H1 (cell line): ENCODE measurements at places on chromosomes 4 and X. TPM values are rescaled to one million over a fixed set of nuclear protein-coding genes. Genes with fewer than 3 reads are reported as not detected.
A peak's percentile ranks its signal among the peaks of the same experiment; 100 is the strongest.

Gene FGG
- not detected in 2 replicates for total RNA-seq

Gene MND1
- 26.2 and 27.4 TPM in 2 replicates for total RNA-seq

Gene WNK3
- 37.1 and 37.5 TPM in 2 replicates for total RNA-seq

Gene GAB1
- total RNA-seq = 19.1 and 21.3 TPM in 2 replicates

Gene SLC16A2
- 23.6 and 24.4 TPM in 2 replicates for total RNA-seq

Gene ZFYVE28
- total RNA-seq = 3.9 and 4.9 TPM in 2 replicates

Gene PAGE2
- not detected in 2 replicates for total RNA-seq

Gene DUSP21
- not detected in 2 replicates for total RNA-seq

Gene EFHC2
- total RNA-seq = 3.3 and 3.4 TPM in 2 replicates

Gene DCHS2
- total RNA-seq = 1.8 and 2.6 TPM in 2 replicates

Gene FGF5
- not detected in 2 replicates for total RNA-seq

DNA sequence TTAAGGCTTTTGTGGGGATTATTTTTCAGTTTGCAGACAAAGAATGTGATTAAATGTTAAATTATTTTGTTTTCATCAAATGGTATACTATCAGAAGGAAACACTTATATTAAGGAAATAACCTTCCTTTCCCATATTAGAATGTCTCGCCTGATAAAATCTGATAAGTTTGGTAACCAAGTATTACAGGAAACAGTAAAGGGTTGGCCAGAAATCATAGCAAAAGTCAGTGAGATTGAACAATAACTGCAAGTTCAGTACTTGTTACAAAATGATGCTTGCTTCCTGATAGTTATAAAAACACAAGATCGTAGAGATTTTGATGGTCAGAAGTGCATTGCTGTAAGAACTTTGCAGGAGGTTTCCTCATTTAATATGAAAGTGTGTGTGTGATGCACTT, 40.5 kb downstream of the FABP2 start:
- no peak overlapping the region for H3K27ac ChIP-seq

DNA sequence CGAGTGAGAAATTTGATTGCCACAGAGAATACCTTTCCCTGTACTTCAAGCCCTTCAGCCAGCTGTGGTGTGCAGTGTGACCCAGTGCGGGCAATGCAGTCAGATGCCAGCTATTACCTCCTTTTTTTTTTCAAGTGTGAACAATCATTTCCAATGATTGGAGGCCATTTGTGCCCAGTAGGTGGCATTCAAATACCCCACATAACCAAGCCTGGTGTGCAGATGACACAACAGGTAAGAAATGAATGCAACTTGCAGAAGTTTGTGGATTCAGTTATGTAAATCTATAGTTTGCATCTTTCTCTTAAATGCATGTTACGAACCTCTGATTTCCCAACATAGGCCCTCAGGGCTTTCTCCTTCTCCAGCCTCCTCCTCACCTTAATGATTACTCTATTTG, 98.0 kb downstream of the CLCN4 start:
- H3K27ac ChIP-seq = no peak overlapping the region
- no peaks in the 10 kb centered on the region for H3K36me3 ChIP-seq
- no peak overlapping the region for H3K4me3 ChIP-seq

DNA sequence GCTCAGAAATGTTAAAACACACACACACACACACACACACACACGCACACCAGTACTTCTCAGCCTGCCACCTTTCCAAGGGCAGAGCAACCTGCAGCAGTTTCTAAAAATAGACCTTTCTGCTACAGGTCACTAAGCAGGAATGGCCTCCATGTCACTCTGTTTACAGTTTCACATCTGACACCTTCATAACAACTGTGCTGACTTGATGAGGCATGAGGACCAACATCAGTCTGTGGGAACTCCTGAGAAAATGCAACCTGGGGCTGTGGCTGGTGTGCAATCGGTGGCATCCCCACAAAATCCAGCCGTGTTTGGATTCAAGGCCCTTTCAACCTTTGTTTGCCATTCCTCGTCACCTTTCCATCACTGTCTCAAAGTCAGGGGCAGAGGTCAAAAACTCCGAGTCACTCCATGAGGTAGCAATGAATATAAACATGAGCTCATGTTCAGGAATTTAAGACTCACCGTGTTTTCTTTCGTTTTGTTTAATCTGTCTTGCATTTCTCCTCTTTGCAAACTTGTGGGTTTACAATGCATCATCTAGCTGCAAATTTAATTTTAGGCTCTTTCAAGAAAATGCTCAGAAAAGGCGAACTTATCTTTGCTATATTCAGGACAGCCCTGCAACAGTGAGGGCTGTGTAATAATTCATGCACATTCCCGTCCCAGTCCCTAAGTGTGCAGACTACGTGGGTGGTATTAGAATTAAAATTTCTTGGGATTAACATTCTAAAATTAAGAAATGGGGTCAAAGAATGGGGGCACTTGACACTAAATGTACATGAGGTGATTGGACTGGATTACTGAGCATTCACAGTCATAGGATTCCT, 135.3 kb downstream of the SHROOM3 start:
- H3K27me3 ChIP-seq = no peaks in the 10 kb centered on the region
- no peak overlapping the region for H3K4me3 ChIP-seq
- H3K27ac ChIP-seq = no peak overlapping the region
- DNase-seq = no peak
- H3K4me1 ChIP-seq = peaks cover 2% of the 10 kb centered on the region; the same call in 1 of the 2 replicates

DNA sequence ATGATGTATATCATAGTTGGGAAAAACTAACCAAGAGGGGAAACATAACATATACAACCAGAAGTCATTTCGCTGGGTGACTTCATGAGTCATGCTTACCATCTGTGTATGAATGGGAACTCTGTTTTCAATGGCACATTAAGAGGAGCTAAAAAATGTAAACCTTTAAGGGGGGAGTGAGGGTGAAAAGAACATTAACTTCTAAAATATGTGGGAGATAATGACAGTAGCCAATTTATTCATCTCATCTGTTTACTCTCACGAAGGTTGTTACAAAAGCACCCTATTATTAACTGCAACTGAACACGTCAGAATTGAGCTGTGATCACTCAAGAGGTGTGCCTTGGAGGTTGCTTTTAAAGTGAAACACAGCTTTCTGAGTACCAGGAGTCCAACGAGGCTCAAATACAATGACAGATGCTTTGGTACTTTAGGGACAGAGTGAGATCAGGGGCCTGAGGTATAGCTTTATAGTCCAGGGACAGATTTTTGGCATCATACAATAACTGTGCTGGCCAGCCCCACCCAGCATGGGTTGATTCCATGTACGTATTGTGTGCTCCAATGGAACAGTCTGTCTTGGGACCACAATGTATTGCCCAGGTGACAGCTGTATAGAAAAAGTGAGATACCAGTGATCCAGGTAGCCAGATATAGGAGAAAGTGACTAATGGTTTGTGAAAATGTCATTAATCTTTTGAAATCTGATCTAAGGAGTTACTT, 107.3 kb downstream of the AMMECR1 start:
- H3K4me1 ChIP-seq = no peaks in the 10 kb centered on the region
- H3K27me3 ChIP-seq = no peaks in the 10 kb centered on the region
- H3K4me3 ChIP-seq = no peak overlapping the region
- H3K27ac ChIP-seq = no peak overlapping the region

- no peak overlapping the region for H3K4me3 ChIP-seq
- H3K4me1 ChIP-seq = no peaks in the 10 kb centered on the region
- no peaks in the 10 kb centered on the region for H3K36me3 ChIP-seq
- DNase-seq = no peak
- H3K27me3 ChIP-seq = no peaks in the 10 kb centered on the region
- no peak overlapping the region for H3K27ac ChIP-seq
These were observed 208.7 kb upstream of the KLF3 start for GRCh38 chr4:38455092-38455862.

DNA sequence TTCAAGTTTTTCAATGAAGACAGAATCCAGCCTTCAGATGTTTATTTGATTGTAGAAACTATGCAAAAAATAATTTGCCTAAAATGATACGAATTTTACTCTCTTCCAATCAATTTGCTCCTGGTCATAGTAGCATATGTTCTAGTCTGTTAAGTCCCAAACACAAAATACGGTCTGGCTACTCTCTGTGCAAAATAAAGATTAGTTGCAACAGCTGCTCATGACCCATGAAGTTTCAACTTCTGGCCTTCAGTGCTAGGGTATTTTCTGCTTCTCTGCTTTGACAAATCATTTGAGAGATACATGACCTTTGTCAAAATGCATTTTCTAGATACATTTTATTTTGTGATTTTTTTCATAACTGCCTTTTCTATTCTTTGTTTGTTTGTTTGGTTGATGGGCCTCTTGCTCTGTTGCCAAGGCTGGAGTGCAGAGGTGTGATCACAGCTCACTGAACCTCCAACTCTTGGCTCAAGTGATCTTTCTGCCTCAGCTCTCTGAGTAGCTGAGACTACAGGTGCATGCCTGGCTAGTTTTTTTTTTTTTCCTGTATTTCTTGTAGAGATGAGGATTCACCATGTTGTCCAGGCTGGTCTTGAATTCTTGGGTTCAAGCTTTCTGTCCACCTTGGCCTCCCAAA, 55.2 kb downstream of the TACR3 start:
- H3K27ac ChIP-seq = no peak overlapping the region
- H3K4me1 ChIP-seq = no peaks in the 10 kb centered on the region
- no peaks in the 10 kb centered on the region for H3K36me3 ChIP-seq

- no peaks in the 10 kb centered on the region for H3K27me3 ChIP-seq
- no peaks in the 10 kb centered on the region for H3K4me1 ChIP-seq
- no peak overlapping the region for H3K4me3 ChIP-seq
- no peak for DNase-seq
- H3K27ac ChIP-seq = no peak overlapping the region
- H3K36me3 ChIP-seq = no peaks in the 10 kb centered on the region
These were observed 17.6 kb downstream of the SLIT2 start for GRCh38 chr4:20269320-20269719.

DNA sequence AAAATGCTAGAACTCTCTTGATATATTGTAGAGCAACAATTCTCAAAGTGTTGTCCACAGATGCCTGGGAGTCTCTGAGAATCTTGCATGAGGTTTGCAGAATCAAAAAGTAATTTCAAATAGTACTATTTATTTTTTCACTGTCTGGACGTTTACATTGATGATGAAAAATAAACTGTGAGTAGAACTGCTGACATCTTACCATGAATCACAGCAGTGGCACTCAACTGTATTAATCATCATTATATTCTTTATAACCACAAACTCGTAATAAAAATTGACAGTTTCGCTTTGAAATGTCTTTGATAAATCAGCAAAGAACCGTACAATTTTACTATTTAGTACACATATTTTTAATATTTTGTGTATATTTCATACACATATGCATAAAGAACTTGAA, 94.5 kb downstream of the NAF1 start:
- H3K4me1 ChIP-seq = no peaks in the 10 kb centered on the region
- DNase-seq = no peak
- no peak overlapping the region for H3K4me3 ChIP-seq
- H3K27me3 ChIP-seq = no peaks in the 10 kb centered on the region
- no peak overlapping the region for H3K27ac ChIP-seq

GRCh38 chrX:110944311-110944750, 148.7 kb upstream of the CHRDL1 start:
- no peaks in the 10 kb centered on the region; the same call in 1 of the 2 replicates for H3K27me3 ChIP-seq
- H3K27ac ChIP-seq = no peak overlapping the region
- DNase-seq = no peak
- peak overlapping the region; percentile 73 for H3K4me3 ChIP-seq
- H3K36me3 ChIP-seq = no peaks in the 10 kb centered on the region
- peaks cover 6% of the 10 kb centered on the region; the same call in 1 of the 2 replicates for H3K4me1 ChIP-seq

GRCh38 chr4:75843596-75843995, 58.7 kb downstream of the PPEF2 start:
- H3K4me1 ChIP-seq = peaks cover 5% of the 10 kb centered on the region; the same call in 1 of the 2 replicates
- no peak overlapping the region for H3K27ac ChIP-seq

DNA sequence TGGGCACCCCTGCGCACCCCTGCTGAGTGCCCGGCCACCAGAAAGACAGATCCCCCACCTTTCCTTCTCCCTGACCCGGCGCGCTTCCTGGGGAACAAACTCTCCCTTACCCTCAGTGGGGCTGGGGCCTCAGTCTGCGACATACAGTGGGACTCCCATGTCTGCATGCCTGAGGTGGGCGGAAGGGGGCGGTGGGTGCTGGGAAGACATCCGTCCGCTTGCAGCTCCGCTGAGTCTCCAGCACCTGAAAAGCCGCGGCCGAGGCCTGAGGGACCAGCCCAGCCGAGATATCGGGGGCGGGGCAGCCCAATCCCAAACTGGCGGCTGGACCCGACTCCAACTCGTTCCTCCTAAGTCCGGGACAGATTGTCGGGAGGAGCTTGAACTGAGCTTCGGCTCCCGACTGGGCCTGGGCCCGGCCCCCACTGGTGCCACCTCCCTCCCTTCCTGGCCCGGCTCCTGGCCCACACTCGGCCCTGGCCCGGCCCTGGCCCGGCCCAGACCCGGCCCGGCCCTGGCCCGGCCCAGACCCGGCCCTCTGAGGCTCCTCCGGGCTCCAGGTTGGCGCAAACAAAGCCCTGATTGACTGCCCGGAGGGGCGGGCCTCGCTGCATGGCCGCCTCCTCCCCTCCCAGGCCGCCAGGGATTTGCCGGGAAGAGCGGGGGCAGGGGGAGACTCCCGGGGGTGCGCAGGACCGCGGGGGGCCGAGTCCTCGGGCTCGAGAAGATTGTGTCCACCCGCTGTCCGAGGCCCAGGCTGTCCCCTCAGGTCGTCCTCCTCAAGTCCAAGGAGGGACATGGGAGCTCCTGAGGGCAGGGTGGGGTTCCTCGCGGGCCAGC, 877 bp upstream of the SLC16A2 start:
- H3K4me1 ChIP-seq = no peaks in the 10 kb centered on the region; the same call in 1 of the 2 replicates
- no peaks in the 10 kb centered on the region for H3K36me3 ChIP-seq
- H3K4me3 ChIP-seq = peak overlapping the region; percentile 73

- no peak overlapping the region for H3K27ac ChIP-seq
- no peaks in the 10 kb centered on the region; the same call in 1 of the 2 replicates for H3K36me3 ChIP-seq
- DNase-seq = no peak
- no peak overlapping the region for H3K4me3 ChIP-seq
These were observed 127.0 kb downstream of the PDS5A start for GRCh38 chr4:39850727-39851126.

DNA sequence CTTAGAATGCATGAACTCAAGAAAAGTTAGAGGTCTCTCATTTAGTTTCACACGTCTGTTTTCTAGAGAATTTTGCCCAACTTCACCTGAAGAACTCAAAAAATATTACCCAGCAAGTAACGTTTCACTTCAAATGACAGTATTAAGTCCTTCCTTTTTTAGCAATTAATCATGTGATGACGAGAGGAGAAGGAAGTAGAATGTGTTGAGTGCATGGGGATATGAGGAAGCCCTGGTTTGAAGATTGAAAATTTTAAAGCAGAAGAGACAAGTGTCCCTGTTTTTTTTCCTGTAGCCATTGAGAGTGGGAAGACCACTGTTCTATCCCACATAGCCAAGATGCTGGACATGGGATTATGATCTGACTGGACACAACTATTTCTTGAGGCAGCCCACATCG, 406.3 kb upstream of the CPEB2 start:
- H3K4me1 ChIP-seq = no peaks in the 10 kb centered on the region
- H3K36me3 ChIP-seq = no peaks in the 10 kb centered on the region

GRCh38 chr4:86948276-86948675, 13.5 kb downstream of the AFF1 start:
- peak overlapping the region; percentile 43 for H3K4me3 ChIP-seq
- H3K27me3 ChIP-seq = no peaks in the 10 kb centered on the region
- H3K27ac ChIP-seq = no peak overlapping the region
- H3K4me1 ChIP-seq = peaks cover 29% of the 10 kb centered on the region
